ENCODE measurements at places on chromosomes 3 and 15.
A peak's percentile ranks its signal among the peaks of the same experiment; 100 is the strongest.

- DNase-seq: no peak
These were observed 403.3 kb upstream of the THBS1 start for GRCh38 chr15:39177561-39177960.

- DNase-seq: no peak
These were observed 1139.0 kb downstream of the ROBO2 start for GRCh38 chr3:78178740-78179363.

DNA sequence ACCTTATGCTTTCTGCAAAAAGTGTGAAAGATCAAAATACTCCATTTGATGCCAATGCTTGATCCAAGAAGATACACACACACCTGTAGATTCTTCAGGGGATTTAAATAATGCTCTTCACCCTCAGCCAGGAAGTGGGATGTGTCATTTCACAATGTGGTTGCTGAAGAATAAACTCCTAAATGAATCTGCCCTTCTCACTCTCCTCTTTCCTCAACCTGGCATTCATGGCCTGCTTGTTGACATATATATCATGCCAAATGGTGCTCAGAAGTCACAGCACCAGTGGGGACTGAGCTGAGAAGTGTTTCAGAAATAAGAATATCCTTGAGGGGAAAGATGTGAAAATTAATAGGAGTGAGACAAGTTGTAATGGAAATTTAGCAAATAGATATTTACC, 146.6 kb upstream of the ARHGEF26 start:
- DNase-seq: no peak

GRCh38 chr3:105850593-105850992, 18.2 kb downstream of the CBLB start:
- no peak for DNase-seq

- DNase-seq: peak; percentile 67
These were observed 38.5 kb downstream of the ARPP21 start for GRCh38 chr3:35677797-35678196.

- DNase-seq: no peak
These were observed 291.5 kb upstream of the ARHGEF26 start for GRCh38 chr3:153829606-153830170.

GRCh38 chr3:183796372-183796771, 29.0 kb downstream of the MAP6D1 start:
- no peak for DNase-seq

DNA sequence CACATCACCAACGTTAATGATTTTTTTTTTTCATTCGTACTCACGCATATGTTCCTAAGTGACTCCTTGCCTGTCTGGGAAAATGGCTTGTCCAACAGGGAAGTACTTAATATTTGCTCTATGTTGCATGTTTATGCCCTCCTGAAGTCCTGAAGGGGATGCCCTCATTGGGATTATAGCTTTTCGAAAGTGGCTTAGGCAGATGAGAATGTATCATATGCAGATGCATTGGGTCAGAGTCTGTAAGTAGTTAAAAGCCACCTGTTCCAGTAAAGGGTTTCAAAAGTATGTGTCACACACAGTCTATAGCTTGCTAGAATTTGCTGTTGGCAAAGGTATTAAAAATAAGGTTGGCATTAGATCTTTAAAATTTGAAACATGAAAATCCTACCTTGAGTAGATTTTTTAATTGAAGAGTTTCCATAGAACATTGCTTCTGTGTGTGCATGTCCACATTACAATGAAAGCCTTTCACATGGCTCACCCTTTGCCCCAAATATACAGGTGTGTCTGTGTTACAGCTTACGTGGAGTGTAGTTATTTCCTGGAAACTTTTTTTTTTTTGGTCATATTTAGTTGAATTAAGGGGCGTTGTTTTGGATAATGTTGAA, 2.1 kb downstream of the ABHD17C start:
- no peak for DNase-seq

GRCh38 chr3:102722317-102722716, 287.5 kb downstream of the ZPLD1 start:
- DNase-seq: no peak

GRCh38 chr15:65333856-65334255, 29.4 kb downstream of the RNU5B-1 start:
- DNase-seq: no peak

GRCh38 chr3:9156604-9157003, 92.8 kb downstream of the SRGAP3 start:
- no peak for DNase-seq

DNA sequence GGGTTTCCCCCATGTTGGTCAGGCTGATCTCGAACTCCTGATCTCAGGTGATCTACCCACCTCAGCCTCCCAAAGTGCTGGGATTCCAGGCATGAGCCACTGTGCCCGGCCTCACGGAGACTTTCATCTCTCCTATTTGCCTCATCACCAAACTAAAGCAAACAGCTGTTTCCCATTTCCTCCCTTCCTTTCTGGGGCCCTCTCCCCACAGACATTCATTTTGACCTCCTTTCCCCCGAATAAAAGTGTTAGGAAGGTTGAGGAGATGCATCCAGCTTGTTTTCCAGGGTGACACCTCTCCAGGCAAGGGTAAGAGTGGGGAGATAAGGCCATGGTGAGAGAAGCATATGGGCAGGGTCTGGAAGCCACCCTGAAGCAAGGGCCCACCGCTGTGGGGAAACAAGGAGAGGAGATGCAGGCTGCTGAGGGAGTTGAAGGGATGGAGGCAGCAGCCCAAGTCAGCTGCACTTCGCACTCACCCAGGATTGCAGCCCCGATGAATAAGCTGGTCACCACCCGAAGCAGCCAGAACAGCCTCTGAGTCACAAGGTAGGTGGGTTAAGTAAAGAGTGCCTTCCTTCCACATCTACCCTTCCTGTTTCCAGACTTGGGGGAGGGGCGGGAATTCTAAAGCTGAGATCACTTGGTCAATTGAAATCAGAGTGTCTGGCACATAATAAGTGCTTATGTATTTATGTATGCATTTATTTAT, 7.7 kb downstream of the DUOXA2 start:
- DNase-seq: no peak

GRCh38 chr3:29649815-29650547, 369.1 kb downstream of the RBMS3 start:
- DNase-seq: no peak

DNA sequence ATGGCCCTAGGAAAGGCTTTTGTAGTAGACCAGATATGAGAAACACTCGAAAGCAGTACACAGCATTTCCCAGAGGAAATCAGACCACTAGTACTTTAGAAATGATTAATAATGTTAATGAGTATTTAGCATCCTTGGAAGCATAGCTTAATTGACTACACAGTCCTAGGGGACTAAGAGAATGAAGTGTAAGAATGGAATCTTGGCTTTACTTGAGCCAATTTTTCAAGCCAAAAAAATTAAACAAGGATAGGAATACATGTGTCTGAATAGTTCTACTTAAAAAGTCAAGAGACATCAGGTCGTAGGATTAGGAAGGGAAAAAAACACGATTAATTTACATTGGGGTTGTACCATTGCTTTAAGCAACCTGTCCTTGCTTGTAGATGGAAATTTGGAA, 38.2 kb downstream of the DPPA2 start:
- no peak for DNase-seq

DNA sequence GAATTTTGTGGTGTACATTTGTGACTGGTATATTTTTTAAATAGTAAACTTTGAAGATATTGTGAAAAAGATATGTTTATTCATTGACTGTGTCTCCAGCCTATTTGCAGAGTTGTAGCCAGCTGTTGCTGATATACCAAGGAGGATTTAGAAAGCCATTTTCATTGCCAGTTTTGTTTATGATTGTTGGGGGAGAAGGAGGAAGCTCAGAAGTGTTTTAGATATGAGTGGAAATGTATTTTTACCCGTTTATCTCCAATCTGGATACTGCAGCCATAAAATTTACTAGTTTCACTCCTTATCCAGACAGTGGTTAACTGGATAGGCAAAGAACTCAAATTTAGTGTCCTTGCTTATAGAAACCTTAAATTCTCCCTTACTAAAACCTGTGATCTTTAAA, 18.8 kb downstream of the ATP11B start:
- DNase-seq: no peak

GRCh38 chr15:67068710-67069400, 3.5 kb downstream of the SMAD3 start:
- peak; percentile 58 for DNase-seq

- DNase-seq: no peak
These were observed 412.4 kb downstream of the RAP2B start for GRCh38 chr3:153574445-153574844.

DNA sequence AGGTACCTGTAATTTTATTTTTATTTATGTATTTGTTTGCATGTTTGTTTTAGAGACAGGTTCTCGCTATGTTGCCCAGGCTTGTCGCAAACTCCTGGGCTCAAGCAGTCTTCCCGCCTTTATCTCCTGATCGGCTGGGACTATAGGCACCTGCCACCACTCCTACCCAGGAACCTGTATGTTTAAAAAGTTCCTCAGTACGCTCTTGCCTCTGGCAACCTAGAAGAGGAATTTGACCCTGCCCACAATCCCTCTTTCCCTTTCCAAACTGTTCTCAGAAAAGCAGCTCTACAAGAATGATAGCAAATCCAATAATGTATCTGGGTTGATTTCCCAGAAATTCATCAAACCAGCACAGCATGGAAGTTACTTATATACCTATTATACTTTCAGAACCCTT, 20.9 kb upstream of the PHLDB2 start:
- DNase-seq: no peak

- DNase-seq: no peak
These were observed at the start of gene GP9 for GRCh38 chr3:129060276-129061022. TSS of gene GP9 (plus strand) at chr3:129060779. CDS start at chr3:129061740, 961 bp downstream.

DNA sequence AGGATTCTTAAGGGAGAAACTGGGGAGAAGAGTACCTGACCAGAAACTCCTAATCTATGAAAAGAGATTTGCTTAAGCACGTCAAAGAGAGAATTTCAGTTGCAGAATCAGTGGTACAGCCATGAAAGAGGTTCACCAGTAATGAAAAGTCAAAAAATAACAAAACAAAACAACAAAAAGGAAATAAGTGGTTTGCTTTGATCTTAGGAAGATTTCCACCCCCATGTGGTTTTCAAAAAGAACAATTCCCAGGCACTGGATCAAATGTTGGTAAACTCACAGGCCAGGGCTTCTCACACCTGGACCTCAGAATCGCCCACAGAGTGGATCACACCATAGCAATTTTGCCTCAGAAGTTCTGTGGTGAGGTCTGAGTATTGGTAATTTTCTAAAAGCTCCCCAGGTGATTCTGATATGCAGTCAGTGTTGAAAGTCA, 67.5 kb downstream of the TMEM39A start:
- DNase-seq: no peak

- no peak for DNase-seq
These were observed 34.3 kb downstream of the PLD1 start for GRCh38 chr3:171775943-171776342.

- DNase-seq: no peak
These were observed 32.8 kb downstream of the NCEH1 start for GRCh38 chr3:172678068-172678467.

- no peak for DNase-seq
These were observed 27.3 kb downstream of the SV2B start for GRCh38 chr15:91127236-91127955.

GRCh38 chr15:100111125-100112060, 230.4 kb downstream of the ADAMTS17 start:
- DNase-seq: no peak

DNA sequence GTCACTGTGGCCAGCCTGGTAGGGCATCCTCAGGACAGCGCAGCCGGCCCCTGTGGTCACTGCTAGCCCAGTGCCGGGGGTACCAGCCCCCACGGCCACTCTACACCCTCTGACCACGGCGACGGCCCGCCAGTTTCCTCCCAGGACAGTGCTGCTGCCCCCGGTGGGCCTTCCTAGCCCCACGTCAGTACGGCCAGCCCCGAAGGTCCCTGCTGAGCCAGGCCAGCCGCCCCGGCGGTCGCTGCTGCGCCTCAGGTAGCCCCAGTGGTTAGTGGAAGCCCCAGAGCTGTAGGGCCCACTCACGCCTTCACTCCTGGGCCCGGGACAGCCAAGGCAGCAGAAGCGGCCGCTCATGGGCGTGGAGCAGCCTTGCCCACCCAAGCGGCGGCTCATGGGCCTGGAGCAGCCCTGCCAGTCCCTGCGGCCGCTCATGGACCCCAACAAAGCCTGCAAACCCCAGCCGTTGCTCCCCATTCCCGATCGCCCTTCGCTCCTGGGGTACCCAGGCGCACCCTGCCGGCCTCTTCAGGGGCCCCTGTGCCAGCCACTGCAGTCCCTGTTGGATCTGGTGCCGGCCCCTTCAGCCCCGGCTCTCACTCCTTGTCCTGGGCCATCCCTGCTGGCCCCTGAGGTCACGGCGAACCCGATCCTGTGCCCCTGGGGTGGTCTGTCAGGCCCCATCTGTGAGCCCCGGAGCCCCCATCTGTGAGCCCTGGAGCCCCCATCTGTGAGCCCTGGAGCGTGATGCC, 9.5 kb upstream of the ROPN1B start:
- no peak for DNase-seq

DNA sequence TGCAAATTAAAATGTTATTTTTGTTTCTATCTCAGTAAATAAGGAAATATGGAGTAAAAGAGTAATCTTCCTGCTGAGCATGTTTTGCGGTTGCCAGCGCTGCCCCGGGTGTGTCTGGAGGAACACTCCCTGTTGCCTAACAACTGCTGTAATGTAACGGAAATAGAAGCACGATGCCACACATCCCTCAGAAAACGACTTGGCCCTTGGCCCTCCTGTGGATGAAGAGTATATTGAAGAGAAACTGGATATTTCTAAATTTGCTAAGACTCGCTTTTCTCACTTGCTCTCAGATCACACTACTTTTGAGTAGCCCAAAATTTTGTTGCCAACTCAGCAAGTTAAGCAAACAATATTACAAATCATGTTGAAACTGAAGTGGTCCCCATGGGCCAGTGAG, 18.9 kb downstream of the CX3CR1 start:
- DNase-seq: peak; percentile 68

DNA sequence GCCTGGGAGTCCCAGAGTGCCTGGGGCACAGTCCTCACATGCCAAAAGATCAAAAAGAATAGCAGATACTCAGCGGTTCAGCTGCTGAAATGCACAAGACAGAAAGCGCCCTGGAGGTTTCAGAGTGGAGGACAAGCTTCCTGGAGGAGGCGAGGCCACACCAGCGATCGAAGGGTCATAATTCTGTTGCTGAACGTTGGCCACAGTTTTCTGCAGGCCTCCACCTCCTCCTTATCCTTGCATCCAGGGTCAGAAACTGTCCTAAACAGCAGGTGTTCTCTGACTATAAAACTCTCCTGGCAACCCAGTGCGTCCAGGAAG, 220.3 kb upstream of the LINGO1 start:
- no peak for DNase-seq

- DNase-seq: peak; percentile 53
These were observed 903.7 kb downstream of the EPHA3 start for GRCh38 chr3:90011131-90011530.

- no peak for DNase-seq
These were observed 13.1 kb downstream of the CHST14 start for GRCh38 chr15:40483919-40484318.

DNA sequence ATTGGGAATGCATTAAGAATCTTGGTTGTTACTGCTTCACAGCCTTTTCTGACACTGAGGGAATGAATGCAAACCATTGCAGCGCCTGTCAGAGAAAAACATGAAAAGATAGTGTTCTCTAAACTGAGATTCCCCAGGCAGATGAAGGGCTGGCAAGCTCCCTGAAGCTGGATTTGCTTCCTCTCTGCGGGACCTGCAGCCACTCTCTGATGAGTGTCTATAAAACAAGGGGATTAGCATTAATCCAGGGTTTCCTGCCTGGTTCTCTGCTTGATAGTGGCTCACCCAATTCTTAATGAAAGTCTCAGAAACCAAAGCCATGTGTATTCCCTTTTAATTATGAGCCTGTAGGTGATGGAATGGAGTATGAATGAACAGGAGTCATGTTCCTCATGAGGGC, 344.3 kb upstream of the UMPS start:
- no peak for DNase-seq

All from cardiac muscle cell (in vitro differentiated cells and primary cell).